ENCODE measurements at places on chromosomes 6 and 20.

DNA sequence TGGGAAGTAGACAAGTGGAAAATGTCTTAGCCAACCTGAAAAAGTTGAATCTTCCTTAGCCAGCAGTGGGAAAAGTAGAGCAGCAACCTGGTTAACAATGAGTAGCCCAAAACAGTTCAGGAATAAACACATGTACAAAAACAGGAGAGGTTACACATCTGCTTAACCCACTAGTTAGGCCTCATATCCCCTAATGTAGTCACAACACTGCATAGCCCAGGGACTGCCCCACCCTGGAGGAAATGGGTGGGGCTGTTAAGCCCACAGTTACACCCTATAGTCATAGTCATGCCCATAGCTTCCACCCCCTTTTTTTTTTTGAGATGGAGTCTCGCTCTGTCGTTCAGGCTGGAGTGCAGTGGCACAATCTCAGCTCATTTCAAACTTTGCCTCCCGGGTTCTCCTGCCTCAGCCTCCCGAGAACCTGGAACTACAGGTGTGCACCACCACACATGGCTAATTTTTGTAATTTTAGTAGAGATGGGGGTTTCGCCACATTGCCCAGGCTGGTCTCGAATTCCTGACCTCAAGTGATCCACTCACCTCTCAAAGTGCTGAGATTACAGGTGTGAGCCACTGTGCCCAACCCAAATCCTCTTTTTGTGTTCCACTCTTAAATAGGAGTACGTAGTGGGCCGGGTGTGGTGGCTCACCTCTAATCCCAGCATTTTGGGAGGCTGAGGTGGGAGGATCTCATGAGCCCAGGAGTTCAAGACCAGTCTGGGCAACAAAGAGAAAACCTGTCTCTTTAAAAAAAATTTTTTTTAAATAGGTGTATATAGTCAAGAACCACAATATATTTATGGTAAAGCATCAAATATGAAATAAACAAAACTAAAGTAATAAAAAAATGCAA is 24.5 kb downstream of the ILRUN start:
- no peak for DNase-seq

- DNase-seq: no peak
These were observed 36.3 kb upstream of the SULF2 start for GRCh38 chr20:47821481-47822100.

DNA sequence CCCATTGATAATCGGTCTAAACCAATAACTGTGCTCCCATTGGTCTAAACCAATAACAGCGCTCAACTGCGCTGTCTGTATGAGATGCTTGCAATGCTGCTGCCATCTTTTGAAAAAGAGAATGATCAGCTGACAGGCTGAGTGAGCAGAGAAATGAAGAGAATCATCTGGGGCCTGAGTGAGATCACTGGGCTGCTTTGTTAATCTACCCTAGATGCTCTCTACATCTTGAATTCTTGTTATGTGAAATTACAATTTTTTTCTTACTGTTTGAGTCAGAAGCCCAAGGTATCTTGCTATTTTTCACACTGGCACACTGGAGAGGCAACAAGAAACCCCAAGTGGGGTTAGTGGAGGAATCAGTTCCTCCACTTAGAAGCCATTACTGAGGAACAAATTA is 91.5 kb upstream of the GCM1 start:
- no peak for DNase-seq

DNA sequence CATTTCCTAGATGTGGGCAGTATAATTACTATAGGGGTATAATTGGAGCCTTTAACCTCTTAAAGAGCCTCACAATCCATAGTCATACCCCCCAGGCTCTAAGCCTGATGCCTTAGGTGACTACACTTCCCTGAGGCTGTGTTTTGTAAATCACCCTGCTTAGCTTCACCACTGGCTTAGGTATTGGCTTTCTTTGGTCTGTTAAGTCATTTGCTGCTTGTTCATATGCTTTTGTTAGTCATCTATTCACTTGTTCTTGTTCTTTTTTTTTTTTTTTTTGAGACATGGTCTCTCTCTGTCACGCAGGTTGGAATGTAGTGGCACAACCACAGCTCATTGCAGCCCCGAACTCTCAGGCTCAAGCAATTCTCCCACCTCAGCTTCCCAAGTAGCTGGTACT is 26.7 kb downstream of the KAT14 start:
- no peak for DNase-seq

- DNase-seq: no peak
These were observed 67.8 kb downstream of the TIAM2 start for GRCh38 chr6:155062866-155063341.

- no peak for DNase-seq
These were observed 34.5 kb upstream of the HBS1L start for GRCh38 chr6:135088818-135089809.

- no peak for DNase-seq
These were observed 171.4 kb upstream of the RSPO3 start for GRCh38 chr6:126947070-126947469.

GRCh38 chr6:145621776-145622175 is 113.5 kb downstream of the EPM2A start:
- DNase-seq: no peak

DNA sequence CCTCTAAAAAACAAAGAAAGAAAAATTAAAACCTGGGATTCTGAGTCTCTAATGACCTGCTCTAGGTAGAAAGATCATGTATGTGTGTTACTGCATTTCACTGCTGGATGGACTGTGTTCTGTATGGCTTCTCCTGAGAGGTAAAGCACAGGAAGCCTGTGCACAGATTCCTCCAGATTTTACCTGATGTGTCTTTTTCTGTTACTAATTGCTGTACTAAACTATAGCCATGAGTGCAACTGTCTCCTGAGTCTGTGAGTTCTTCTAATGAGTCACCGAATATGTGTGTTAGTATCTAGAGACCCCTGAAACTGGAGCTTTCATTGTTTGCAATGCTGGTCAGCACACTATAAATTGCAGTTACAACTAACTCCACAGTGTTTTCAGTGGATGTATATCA is 270.8 kb downstream of the CDKAL1 start:
- DNase-seq: peak; percentile 1

Measured in GM12891 (cell line).